NCI-H510A (cell line): ENCODE measurements at places on chromosomes 6 and 20.

GRCh38 chr20:13690943-13691342, 52.2 kb upstream of the TASP1 start:
- DNase-seq, result no peak

DNA sequence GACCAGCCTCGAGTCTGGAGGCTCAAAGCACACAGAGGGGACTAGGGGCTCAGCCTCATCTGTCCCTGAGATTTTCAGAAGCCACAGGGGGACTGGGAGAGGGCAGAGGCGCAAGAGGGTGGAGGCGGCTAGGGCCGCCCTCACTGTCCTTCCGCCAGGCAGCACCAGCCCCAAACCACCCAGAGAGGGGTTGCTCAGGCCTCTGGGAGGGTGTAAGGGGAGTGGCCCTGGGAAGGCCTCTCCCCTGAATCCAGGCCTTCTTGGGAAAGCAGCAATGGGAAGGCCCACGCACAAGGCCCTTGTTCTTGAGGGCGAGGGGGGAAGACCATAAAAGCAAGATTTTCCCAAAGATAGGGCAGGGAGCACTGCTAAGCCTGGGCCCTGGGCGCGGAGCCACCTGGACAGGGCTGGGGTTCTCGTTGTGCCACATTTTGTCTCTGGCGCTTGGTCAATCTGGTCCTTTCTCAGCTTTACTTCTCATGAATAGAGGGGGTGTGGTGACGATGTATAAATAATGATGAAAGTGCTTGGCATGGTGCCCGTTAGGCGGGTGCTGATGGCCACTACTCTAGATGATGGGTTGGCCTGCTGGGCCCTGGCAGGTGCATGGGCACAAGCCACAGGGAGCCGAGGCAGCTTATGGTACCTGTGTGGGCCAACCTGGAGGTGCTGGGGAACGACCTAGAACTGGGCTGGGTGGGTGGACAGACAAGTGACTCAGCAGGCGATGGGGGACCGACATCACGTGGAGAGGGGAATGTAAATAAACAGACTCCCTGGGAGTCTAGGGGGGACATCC, 4.8 kb downstream of the SAMD10 start:
- DNase-seq, result peak; percentile 93

GRCh38 chr6:111517965-111518364, 34.9 kb upstream of the REV3L start:
- DNase-seq, result no peak

DNA sequence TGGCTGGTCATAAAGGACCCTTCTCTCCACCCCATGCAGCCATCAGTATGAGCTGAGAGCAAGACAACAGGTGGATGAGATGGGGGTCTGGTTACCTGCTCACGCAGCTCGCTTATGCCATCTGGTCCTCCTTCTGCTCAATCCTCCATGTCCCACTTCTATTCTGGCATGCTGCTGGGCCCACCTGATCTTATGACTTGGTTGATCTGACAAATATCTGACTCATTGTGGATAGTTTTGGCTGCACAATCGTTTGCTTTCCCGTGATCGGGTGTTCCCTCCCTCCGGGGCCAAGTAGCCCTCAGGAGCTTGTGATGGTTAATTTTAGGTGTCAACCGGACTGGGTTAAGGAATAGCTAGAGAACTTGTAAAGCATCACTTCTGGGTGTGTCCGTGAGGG, 26.6 kb upstream of the ELMO2 start:
- DNase-seq, result no peak

DNA sequence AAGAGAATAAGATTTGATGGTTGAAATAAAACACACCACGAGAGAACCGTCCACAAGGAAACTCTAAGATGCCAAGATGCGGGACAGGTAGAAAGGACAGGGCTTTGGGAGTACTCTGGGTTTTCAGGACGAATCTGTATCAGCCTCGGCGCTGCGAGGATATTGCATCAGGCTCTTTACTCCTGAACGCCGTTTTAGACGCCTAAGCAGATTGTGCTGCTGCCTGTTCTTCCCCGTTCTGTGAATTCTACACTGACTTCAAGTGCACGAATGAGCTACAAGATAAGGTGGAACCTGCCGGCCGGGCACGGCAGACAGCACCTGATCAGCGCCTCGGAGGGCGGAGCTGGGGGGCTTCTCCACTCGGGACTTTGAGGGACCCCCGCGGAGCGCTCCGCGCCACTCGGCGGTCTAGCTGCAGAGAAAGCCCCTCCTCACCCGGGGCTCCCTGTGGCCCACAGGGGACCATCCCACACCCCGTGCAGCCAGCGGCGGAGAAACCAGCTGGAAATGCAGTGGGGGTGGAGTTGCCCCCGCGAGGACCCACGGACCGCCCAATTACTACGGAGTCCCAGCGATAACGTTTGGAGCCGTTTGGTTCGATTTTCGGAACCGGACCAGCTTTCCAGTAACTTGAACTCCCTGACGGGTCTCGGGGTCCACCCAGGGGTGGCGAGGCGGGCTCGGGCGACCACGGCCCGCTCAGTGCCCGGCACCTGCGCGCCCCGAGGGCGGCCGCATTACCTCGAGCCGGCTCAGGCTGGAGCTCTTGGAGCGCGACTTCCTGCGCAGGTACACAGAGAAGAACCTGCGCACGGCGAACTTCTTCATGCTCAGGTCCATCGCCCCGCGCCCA, 646 bp downstream of the RPS6KA2 start:
- peak; percentile 50 for DNase-seq

- no peak for DNase-seq
Measured at GRCh38 chr6:166582258-166582657, 4.2 kb downstream of the RAMACL start.

GRCh38 chr6:39865011-39865888, 69.0 kb downstream of the MOCS1 start:
- DNase-seq, result no peak

- DNase-seq, result no peak
Measured at GRCh38 chr6:78629154-78629721, 238.1 kb upstream of the IRAK1BP1 start.

GRCh38 chr20:33689973-33690372, 3.8 kb upstream of the E2F1 start:
- no peak for DNase-seq

DNA sequence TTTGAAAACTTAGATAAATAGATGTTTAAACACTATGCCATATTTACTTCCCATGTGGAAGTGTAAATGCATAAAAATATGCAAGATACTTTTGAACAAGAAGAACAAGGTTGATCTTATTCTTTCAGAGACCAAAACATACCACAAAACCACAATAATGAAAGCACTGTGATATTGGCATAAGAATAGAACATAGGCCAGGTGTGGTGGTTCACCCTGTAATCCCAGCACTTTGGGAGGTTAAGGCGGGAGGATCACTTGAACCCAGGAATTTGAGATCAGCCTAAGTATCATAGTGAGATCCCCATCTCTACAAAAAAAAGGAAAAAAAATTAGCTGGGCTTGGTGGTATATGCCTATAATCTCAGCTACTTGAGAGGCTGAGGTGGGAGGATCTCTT, 66.5 kb downstream of the KCNS1 start:
- no peak for DNase-seq

- DNase-seq, result no peak
Measured at GRCh38 chr6:22306741-22307466, 10.1 kb upstream of the PRL start.

DNA sequence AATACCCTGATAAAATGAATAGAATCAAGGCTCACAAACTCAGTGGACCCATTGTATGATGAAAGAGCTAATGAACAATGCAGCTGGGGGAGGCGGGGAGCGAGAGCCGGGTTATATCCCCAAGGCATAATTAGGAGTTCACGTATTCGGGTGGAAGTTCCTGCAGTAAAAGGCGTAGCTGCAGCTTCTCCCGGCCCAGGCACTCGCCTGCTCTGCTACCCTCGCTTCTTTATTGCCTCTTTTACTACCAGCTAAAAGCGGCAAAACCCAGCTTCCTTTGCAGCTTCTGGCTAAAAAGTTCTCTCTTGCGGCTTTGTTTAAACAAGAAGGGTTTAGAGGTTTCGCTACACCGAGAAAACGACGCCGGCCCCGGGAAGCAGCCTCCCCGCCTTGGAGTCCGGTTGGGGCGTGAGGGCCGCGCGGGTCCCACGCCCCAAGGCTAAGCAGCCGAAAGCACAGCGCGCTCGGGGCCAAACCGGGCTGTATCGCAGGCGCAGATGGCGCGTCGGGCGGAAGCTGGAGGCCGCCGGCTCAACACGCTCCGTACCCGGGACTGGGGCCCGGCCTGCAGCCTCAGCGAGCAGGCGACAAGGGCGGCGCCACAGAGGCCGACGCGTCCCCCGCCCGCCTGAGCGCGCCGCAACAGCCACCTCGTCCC, 1.6 kb downstream of the ZBTB2 start:
- DNase-seq, result peak; percentile 86

- no peak for DNase-seq
Measured at GRCh38 chr6:84156306-84156705, 71.1 kb downstream of the CEP162 start.

- no peak for DNase-seq
Measured at GRCh38 chr6:163943607-163944385, 529.3 kb downstream of the QKI start.

GRCh38 chr6:90463874-90464273, 123.0 kb downstream of the MAP3K7 start:
- no peak for DNase-seq

DNA sequence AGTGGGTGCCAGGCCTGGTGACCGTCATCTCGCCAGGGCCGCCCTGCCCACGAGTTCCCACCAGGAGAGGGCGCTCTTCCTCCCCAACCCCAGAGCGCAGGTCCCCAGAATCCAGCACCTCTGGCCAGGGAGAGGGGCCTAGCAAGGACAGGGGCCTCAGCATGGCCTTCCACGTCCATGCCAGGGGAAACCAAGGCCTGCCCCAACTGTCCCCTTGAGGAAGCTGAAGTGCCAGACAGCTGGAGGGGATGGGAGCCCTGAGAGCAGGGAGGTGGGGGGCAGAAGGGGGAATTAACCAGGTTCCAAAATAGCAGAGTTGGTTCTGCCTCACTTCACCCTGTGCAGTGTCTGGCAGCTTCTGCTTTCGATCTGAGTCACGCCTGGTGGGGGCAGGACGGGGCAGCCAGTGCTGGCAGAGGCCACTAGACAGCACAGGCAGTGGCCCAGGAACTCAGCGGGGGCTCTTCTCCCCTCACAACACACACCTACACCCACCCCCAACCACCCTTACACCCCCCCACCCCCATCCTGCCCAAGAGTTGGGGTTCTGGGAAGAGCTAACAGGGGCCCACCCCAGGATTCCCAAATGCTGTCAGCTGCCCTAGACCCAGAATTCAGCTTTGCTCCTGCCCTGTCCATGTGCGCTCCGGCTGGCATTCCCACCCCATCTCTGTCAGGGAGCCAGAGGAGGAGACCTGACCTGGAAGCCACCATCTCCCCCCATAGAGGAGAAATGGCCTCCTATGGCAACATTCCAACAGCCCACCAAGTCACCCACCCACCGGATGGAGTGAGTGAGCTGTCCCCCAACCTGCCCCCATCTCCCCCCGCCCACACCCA, 29.2 kb downstream of the TFEB start:
- DNase-seq, result no peak

- DNase-seq, result no peak
Measured at GRCh38 chr6:32790306-32790705, 26.5 kb downstream of the HLA-DOB start.

- no peak for DNase-seq
Measured at GRCh38 chr6:143806282-143807102, 36.6 kb upstream of the LTV1 start.

DNA sequence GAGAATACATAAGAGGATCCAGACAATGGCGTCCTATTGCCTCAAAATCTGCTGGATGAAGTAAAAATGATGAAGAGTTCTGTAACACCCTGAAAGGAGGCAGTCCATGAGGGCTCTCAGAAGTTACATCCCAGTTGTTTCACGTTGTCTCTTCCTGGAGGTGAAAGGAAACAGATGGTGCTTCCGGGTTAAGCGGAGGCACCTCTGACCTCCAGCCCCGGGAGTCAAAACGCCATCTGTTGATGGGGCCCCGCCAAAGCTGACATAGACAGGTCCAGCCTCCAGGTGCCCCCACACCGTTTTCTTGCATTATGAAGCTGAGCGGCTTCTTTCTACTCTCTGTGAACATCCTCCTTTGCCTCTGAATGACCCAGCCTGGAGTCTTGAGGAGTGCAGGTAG, 9.5 kb downstream of the SEMG2 start:
- no peak for DNase-seq

DNA sequence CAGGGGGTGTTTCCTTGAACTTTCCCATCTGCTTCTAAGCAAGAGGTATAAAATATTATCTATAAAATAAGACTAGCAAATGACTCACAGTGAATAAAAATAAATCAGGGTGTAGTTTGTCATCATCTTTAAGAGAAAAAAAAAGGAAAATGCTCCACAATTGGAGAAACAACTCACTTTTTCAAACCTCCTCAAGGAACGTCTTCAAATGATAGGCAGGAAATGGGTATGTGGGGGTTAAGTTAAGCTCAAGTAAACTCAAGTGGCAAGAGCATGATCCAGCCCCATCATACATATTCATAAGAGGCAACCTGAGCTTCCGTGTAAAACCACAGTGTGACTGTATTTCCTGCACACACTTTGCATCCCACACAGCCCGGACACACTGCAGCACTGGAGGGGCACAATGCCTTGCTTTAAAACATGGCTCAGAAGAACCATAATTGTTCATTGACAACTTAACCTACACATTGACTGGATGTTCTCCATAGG, 58.5 kb upstream of the CEP85L start:
- DNase-seq, result no peak

DNA sequence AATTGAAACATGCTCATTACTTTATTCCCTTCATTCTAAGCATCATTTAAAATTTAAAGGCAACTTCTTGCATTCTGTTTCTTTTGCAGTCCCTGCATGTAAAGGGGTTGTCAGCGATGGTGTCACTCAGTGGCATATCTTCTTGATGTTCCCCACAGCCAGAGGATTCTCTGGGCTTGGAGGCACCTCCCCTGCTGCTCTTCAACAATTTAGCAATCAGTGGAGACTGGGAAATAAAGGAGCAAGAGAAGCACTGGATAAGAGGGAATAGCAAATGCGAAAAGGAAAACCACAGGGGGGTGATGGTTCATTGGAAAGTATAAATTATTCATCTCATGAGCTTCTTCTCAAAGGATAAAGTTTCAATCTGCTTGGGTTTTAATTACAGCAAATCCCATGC, 30.7 kb upstream of the MC3R start:
- no peak for DNase-seq

DNA sequence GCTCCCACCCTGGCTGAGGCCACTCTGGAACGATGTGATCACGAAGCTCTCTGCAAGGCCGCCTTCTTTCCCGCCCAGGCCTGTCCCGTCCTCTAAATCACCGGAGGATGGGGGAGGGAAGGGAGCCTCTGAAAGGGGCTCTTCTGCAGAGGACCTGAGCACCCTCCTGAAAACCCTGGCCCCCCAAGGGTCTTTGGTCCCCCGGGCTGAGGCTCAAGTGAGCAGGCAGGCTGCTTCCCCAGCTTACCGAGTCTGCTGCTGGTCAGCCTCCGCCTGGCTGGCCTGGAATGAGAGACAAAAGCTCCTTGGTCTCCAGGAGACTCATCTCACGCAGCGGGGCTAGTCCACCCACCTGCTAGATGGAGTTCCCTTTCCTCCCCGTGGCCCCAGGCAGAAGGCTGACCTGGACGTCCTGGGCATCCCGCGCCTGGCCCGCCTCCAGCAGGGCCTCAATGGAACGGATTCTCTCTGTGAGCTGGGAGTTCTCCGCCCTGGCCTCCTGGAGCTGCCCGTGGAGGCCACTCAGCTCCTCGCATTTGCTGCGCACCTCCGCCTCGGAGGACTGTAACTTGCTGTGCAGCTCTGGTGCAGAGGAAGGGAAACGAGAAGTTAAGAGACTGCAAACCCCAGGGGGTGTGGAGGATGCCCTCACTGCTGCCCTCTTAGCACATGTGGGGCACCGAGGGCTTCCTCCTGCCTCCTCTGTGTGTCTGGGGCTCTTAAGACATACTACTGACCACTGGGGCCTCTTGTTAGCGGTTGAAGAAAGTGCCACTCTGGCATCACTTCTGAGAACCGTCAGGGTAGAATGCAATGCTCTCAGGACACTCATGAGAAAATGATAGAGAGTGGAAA, 54.7 kb downstream of the RRBP1 start:
- no peak for DNase-seq
